Glomerular endothelial cell (primary cell): ENCODE measurements at places on chromosomes 12 and 14.

GRCh38 chr12:126700096-126700495 lies 1566.9 kb upstream of the TMEM132C start:
- no peak for DNase-seq

DNA sequence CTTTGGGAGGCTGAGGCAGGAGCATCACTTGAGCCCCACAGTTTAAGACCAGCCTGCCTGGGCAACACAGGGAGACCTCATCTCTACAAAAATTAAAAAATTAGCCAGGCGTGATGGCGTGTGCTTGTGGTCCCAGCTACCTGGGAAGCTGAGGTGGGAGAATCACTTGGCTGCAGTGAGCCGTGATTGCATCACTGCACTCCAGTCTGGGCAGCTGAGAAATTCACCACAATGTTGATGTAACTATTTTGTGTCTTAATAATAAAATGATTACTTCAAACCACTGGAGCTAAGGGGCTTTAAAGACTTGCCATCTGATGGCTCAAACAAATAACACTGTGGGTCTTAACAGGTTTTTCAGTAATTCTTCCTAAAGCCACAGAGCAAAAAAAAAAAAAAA lies 10.8 kb downstream of the ERH start:
- DNase-seq: no peak

GRCh38 chr14:102759456-102760187 lies 17.6 kb upstream of the TRAF3 start:
- DNase-seq: no peak

- DNase-seq: no peak
Measured at GRCh38 chr12:122517877-122518276, 8.9 kb downstream of the RSRC2 start.

GRCh38 chr14:102037686-102038085 lies 49.2 kb downstream of the HSP90AA1 start:
- no peak for DNase-seq

DNA sequence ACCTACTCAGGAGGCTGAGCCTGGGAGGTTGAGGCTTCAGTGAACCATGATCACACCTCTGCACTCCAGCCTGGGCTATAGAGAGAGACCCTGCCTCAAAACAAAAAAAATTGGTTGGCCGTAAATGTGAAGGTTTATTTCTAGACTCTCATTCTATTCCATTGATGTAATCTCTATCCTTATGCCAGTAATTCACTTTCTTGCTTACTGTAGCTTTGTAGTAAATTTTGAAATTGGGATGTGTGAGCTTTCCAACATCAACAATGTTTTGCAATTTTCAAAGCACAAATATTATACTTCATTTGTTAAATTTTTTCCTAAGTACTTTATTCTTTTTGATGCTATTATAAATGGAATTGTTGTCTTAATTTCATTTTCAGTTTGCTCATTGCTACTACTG lies 24.6 kb downstream of the LIN52 start:
- no peak for DNase-seq

DNA sequence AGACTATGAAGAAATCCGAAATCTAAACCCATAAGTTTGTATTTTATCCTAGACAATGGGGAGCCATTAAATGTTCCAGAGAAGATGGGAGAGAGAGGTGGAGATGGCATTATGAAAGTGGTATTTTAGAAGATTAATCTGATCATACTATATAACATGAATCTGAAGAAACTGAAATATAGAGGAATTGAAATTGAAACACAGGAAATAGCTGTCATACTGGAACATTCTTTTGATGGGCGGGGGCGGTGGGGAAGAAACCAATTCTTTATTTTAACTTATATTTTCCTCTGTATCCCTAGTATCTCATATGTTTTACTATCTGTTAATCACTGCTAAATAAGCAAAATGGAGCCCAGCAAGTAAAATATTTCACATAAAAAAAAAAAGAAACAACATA lies 27.0 kb upstream of the FOXN3 start:
- DNase-seq: no peak

GRCh38 chr12:27711317-27711682 lies 668 bp downstream of the MRPS35 start:
- no peak for DNase-seq

DNA sequence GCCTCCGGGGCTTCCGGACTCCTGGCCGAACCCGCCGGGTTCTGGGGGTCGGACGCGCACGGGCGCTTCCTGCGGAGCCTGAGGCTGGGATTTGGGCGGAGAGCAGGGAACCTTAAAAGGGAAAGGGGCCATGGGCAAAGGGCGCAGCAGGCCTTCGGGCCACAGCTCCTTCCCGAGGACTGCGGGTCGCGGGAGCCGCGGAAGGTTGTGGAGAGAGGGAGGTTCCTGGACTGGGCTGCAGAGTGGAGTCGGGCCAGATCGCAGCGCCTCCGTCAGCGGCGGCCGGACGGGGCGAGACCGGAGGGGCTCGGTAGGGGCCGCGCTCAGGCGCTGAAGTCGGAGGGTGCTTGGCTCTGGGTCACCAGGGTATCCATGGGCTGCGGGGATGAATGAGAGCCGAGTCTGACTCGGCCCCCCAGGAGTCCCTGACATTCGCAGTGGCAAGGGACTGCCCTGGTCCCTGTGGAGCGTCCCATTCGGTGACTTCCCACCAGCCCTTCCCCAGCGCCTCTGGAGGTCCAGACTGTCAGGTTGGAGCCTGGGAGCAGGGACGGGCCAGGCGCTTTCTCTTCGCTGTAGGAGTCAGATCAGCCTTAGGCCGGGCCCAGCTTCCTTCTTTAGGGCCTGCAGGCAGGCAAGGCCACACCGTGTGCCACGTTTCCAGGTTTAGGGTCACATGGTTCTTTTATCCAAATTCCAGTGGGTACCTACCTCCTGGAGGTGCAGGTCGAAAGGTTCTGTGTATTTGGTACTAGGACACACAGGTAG lies 938 bp upstream of the SLC25A29 start:
- no peak for DNase-seq

DNA sequence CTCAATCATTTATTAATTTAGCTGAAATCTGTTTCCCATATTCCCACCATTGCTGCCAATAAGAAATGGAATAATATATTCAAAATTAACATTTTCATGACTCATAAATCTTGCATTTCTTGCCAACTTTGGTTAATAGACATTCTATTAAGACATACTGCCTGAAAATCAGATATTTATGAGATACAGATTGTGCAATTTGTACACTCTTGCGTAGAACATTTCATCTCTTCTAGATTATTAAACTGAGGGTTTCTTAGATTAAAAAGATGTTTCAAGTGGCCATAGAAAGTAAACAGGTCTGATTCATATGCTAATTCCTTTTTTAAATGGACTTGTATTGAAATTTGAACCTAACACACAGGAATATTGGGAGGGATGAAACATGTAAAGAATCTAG lies 9.1 kb downstream of the LTA4H start:
- DNase-seq: no peak

GRCh38 chr14:32473464-32473855 lies 144.4 kb downstream of the AKAP6 start:
- DNase-seq: no peak

DNA sequence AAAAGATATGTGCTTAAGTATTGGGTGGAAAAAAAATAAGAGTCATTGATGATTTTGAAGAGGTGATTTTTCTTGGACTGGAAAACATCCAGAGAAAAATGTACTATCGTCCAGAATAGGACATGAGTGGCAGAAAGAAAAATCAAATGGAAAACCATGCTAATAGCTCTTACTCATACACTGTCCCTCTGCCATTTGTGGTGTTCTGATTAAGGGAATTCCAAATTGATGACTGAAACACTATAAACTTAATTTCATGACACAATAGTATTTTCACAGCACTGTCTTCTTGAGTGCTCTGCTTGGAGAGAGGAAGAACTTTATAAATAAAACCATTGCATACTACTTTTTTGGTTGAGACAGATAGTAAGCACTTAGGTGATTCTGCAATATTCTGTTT lies 72.4 kb downstream of the USP15 start:
- DNase-seq: no peak

DNA sequence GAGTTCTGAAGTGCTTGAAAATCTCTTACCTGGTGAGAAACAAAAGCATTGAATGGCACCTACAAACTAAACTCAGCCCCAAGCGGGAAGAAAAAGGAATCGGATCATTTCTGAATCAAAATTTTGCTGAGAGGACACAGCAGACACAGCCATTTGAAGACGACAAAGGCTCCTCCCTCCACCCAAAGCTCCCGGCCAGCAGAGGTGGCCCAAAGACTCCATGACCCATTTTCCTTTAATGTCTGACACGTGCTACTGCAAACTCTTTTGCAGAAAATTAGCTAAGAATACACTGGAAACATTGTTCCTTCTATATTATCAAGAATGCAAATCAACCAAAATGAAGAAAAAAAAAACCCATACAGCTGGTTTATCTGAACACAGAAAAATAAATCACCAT lies 85.9 kb upstream of the FOXN3 start:
- no peak for DNase-seq

- DNase-seq: no peak
Measured at GRCh38 chr14:97975962-97976361, 1178.8 kb downstream of the VRK1 start.

DNA sequence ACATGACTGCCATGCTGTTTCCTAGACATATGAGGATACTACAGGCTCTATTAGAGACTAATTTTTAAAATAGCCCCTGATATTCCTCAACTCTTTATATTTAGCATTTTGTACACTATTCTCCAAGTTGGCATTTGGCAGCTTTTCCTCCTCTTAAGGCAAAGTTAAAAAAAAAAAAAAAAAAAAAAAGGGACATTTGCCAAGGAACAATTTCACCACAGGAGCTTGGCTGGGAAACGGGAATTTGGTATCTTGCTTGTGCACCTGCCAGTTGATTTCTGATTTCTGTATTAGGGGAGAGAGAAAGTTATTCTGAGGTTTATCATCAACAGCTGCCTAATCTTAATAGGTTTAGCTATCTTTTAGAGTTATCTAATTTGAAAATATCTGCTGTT lies 87.2 kb downstream of the CAND1 start:
- DNase-seq: no peak

DNA sequence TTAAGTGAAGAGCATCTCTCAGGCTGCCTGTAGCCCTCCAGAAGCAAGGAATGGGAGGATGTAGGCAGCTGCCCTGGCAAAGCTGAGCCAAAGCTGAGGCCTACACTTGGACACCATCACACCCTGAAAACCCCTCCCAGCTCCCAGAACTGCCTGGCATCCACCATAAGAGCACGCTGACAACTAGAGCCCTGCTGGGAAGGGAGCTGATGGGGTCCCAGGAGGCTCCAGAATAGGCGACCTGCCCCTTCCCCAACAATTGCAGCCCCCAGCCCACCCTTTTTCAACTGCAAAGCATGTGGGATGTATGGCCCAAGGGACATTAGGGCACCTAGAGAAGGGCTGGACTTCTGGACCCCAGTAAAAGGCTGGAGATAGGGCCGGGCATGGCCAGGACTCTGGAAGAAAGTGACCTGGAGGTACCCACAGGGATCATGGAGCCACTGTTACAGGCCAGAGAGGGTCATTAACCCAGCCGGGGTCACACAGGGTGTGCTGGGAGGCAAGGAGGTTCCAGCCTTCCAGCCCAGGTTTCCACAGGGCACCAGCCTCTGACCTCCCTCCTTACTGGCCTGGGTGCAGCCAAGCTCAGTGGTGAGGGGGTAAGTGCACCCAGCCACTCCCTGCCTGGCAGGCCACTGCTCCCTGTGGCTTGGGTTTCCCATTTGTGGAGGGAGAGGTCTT lies 27.8 kb downstream of the FAM222A start:
- no peak for DNase-seq

- no peak for DNase-seq
Measured at GRCh38 chr14:93033983-93034670, 81.6 kb downstream of the ITPK1 start.

- DNase-seq: no peak
Measured at GRCh38 chr12:31922341-31923062, 36.7 kb upstream of the RESF1 start.

GRCh38 chr14:96683562-96684289 lies 113.5 kb upstream of the VRK1 start:
- no peak for DNase-seq

GRCh38 chr14:101525640-101526527 lies 35.4 kb upstream of the DIO3 start:
- no peak for DNase-seq

DNA sequence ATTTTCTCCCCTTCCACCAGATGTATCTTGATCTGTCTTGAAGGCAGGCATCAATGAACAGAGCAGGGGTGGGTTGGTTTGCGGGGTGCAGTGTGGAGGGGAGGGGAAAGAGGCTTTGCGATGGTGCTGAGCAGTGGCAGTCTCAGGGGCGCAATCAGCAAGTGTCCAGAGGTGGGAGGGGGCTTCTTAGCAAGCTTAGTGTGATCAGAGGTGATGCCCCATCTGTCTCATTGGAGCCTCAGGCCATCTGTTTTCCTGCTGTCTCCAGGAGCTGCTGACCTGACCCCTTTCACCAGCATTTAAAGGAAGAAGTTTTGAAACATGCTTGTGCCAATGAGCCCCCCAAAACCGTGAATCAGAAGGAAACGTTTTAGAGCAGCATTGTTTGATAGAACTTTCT lies 187.7 kb upstream of the LHX5 start:
- DNase-seq: no peak

- no peak for DNase-seq
Measured at GRCh38 chr14:95713596-95714371, at the start of gene TCL1A. Gene TCL1A (minus strand): TSS chr14:95714125. CDS start chr14:95714066, 59 bp downstream.

GRCh38 chr12:13980538-13981295 lies 685 bp downstream of the GRIN2B start:
- DNase-seq: no peak

DNA sequence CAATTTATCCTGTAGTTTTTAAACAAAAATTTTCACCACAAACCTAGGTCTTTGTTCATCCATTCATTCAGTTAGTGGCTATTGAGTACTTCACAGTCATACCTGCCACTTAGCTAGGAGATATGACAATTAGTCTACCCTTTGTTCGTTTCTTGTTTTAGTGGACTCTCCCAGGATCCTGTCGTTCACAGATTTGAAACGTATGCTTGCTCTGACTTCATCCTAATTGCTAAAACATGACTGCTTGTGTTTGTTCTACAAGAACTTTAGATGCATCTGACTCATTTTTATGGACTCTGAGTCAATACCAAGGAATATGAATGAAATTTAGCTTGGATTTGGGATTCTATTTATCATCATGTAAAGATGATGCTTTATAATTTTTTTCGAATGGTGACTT lies 69.5 kb downstream of the TBC1D30 start:
- DNase-seq: no peak

GRCh38 chr14:65065719-65066118 lies 36.6 kb downstream of the MAX start:
- no peak for DNase-seq

- no peak for DNase-seq
Measured at GRCh38 chr12:87127272-87127671, 871.1 kb upstream of the MGAT4C start.

DNA sequence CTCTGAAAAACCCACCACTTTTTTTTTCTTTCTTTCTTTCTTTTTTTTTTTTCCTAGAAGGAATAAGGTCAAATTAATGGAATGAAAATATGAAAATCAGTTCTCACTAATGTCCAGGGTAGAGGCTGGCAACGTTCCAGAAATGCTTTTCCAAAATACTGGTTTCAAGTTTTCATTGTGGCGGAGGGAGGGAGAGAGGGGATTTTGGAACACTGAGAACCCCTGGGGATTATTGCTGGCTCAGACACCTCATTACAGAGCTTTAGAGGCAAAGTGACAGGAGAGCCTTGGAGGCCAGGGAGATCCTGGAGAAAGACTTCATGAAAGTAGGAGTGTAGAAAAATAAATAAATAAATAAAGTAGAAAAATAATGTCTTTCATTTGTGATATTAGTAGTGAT lies 45.4 kb downstream of the ALX1 start:
- DNase-seq: no peak
